GM18507 (cell line): ENCODE measurements at places on chromosomes 4 and X.

DNA sequence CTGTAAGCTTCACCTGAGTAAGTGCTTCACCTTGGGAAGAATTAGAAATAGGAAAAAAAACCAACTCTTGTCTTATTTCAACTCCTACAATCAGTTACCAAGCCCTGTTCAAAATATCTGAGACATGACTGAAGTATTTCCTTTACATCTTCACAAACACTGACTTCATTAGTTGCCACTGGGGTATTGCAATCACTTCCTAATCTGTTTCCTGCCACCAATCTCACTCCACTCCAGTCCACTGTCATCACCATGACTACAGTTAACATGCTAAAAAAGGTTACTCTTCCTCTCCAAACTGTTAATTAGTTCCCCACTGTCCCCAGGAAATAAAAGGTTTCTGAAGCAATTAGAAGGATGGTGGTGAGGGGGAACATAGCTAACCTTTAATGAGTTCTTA is 3.3 kb upstream of the SUPT20HL1 start:
- DNase-seq: no peak

DNA sequence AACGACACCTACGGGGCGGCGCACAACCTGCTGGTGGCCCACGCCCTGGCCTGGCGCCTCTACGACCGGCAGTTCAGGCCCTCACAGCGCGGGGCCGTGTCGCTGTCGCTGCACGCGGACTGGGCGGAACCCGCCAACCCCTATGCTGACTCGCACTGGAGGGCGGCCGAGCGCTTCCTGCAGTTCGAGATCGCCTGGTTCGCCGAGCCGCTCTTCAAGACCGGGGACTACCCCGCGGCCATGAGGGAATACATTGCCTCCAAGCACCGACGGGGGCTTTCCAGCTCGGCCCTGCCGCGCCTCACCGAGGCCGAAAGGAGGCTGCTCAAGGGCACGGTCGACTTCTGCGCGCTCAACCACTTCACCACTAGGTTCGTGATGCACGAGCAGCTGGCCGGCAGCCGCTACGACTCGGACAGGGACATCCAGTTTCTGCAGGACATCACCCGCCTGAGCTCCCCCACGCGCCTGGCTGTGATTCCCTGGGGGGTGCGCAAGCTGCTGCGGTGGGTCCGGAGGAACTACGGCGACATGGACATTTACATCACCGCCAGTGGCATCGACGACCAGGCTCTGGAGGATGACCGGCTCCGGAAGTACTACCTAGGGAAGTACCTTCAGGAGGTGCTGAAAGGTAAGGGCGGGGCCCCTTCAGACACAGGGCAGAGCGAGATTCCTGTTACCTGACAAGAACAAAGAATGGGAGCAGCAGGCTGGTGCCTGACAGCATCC is 11.7 kb downstream of the RPL9 start:
- DNase-seq: peak; percentile 65

DNA sequence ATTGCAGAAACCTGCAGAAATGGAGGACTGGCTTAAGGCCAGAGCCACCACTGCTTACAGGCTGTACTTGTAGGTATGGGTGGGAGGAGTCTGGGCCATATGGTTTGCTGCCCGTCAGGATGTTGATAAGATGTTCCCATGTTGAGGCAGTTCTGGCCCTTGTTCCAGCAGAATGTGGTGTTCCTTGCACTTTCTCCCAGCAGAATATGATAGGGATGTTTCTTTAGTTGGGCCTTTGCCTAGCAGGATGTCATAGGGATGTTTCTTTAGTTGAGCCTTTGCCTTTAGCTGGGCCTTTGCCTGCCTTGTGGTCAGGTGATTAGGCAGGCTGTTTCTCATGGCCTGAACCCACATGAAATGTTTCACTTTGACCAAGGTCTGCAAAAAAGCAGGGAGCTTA is 139.1 kb upstream of the PAQR3 start:
- no peak for DNase-seq

- no peak for DNase-seq
Measured at GRCh38 chr4:98006060-98006459, 137.2 kb downstream of the STPG2 start.

- no peak for DNase-seq
Measured at GRCh38 chr4:142696334-142697122, 149.6 kb downstream of the INPP4B start.

- DNase-seq: no peak
Measured at GRCh38 chr4:71487344-71487920, 148.6 kb downstream of the SLC4A4 start.

DNA sequence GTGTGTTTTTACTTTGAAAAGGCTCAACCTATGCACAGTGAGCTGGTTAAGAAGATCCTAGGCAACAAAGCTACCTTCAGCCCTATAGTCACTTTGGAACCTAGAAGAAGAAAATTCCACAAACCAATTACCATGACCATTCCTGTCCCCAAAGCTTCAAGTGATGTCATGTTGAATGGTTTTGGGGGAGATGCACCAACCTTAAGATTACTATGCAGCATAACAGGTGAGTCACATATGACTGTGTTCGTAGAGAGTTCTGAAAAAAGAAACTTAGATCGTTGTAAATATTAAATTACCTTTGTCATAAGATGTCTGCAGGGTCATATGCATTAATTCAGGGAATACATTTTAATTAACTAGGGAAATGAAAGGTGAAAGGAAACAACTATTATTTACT is 287.1 kb downstream of the ANK2 start:
- DNase-seq: no peak

DNA sequence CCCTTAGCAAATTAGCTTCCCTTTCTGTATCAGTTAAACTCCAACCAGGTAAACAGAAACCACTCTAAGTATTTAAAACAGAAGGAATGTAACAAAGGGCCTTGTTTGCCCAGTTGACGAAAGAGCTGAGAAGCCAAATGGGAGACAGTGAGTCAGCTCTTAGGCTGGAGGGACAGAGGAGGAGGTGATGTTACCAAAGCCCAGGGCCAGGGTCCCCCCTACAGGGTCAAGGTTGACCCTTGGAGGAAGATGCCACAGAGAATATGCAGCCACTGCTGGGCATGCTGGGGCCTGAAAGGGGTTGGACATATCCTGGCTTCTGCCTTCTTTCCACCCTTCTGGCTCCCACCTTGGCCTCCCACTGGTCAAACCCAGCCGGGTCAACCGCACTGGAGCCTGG is 38.3 kb upstream of the LGI2 start:
- no peak for DNase-seq

DNA sequence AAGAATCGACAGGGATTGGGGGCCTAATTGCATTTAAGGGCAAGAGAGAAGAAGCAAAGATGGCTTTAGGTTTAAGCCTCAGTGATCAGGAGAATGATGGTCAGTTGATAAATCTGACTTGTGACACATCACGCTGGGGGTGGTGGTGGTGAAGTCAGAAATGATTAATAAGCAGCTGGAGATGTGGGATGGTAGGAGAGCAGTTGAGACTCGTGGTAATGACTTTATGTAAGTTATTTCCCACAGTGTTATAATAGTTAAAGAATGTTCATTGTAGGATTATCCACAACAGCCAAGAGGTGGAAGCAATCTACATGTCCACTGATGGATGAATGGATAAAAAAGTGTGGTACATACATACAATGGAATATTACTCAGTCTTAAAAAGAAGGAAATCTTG is 178.9 kb upstream of the GPC4 start:
- no peak for DNase-seq

DNA sequence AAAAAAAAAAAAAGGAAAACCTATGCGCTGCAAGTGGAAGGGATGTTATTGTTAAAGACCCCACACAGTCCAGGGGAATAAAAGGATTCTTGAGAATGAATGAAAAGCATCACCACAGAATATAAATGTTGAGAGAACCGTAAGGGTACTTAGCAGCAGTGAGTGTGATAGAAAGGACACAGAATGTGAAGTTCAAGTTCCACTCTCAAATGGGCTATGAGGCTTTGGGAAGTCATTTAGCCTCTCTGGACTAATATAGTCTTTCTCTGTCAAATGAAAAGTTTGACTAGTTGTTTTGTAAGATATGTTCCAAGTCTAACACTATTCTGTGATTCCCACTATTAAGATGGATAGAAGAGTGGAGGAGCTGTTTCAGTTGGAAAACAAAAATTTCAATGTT is 35.8 kb upstream of the MAML3 start:
- no peak for DNase-seq

DNA sequence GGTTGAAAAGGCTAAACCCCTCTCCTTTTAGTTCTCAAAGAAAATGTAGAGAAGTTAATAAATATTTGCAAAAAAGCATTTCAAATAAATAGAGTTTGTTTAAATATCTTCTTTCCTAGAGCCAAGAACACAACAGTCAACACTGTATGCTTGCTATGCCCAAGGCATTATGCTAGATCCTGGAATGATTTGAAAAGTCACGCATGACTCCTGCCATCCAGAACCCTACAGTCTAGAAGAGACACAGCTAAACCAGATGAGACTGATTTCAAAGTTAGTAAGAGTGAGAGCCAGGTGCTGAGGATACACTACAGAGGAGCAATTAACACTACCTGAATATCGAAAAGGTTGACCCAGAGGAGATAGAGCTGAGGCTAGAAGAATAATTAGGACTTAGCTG is 205.8 kb downstream of the NWD2 start:
- no peak for DNase-seq

DNA sequence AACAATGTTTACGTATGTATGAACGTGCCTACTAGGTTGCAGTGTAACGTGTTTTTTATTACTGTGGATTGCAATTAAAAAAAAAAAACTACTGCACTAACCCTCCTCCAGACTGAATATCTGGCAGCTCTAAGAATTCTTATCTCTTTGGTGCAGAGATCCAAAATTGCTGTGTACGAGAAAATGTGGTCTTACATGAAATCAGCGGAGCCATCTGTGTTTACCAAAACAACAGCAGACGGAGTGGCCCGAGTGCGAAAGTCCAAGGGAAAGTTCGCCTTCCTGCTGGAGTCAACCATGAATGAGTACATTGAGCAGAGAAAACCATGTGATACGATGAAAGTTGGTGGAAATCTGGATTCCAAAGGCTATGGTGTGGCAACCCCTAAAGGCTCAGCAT is 268.1 kb downstream of the THOC2 start:
- no peak for DNase-seq

DNA sequence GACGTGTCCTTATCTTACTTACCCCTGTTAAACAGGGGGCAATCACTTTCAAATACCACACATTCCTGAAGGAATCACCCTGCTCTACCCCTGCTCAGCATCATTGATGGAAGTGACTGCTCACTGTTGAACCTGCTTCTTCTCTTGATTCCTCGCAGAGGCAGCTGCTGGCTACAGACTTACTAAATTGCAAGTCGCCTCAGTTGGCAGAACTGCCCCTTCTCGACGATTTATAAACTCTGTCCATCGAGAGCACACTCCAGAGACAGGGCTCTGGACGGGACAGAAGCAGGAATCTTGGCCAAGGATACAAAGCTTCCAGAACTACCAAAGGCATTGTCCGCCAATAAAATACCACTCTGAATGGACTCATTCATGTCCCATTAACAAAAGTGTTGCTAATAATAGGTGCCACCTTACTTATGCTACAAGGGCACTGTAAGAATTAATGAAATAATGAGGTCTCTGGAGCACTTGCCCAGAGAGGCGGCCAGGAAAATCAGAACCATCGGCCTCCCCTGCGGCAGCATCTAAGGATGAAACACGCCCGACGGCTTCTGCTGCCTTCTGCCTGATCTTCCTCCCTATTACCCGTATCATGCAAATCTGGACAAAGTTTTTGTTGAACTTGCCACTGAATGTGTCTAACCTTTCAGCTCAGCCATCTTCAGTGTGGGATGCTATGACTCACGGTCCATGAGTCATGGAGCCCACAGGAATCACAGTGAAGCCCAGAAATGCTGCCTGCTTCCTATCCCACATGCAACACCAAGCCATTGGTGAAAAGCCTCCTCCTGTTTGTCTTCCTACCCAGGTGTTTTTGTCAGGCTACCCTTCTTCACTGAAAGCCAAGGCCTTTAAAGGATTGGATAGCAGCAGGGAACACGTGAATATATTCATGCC is 164.9 kb downstream of the MAML3 start:
- no peak for DNase-seq
